Peyer's patch (tissue), 4 donors: ENCODE measurements at places on chromosomes 3 and 15. TPM values are rescaled to one million over a fixed set of nuclear protein-coding genes. Genes with fewer than 3 reads are reported as not detected.

The SLC6A20 gene
- total RNA-seq: 88.3 TPM

DNA sequence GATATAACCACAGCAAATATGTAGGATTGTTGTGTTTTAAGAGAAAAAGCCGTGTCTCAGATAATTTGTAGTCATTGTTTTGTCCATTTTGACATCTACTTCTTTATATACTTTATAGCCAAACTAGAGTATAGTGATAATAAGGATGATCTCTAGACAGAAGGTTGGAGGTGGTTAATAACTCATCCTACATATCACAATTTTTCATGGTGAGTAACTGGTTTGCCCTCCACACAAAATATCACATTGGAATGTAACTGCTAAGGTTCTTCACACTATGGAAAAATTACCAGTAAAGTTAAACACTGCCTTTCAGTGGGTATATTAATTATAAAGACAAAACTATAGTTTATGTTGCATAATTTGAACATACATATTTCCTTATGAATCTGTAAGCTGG lies 380.7 kb downstream of the LPP start:
- DNase-seq: no peak

The CKMT1A gene
- total RNA-seq: 117 TPM

- no peak for DNase-seq
Observed at GRCh38 chr3:29668728-29669127, 387.9 kb downstream of the RBMS3 start.

The CCR3 gene
- total RNA-seq: not detected
